Heart right ventricle (tissue), 16 donors: ENCODE measurements at places on chromosomes 5 and 9. TPM values are rescaled to one million over a fixed set of nuclear protein-coding genes. Genes with fewer than 3 reads are reported as not detected.

The PDLIM4 gene
- 2.1 TPM for total RNA-seq

The MED27 gene
- total RNA-seq = 18.5 TPM

The C6 gene
- total RNA-seq = 53.3 TPM

The IL13 gene
- total RNA-seq = not detected

- no peak for DNase-seq
These were observed 113.8 kb downstream of the MSX2 start for GRCh38 chr5:174837919-174838902.

GRCh38 chr9:117156144-117156688, 258.6 kb downstream of the ASTN2 start:
- no peak for DNase-seq

DNA sequence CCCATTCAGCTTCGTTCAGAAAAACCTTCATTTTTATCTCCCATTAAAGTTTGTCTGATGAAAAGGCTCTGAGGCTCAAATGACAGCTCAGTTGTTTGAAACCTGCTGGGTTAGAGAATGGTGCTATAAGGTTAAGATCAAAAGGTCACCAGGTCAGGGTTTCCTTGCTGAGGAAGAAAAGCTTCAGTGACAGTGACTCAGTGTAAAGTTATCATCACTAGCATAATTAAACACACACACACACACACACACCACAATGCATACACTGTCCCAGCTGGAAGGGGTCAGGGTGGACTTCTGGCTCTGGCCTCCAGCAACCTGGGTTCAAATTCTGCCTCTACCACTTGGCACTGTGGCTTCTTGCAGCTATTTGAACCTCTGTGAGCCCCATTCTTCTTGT, 281.1 kb downstream of the DOCK8 start:
- no peak for DNase-seq

- DNase-seq = no peak
These were observed 6.4 kb upstream of the SNX30 start for GRCh38 chr9:112744177-112744576.

DNA sequence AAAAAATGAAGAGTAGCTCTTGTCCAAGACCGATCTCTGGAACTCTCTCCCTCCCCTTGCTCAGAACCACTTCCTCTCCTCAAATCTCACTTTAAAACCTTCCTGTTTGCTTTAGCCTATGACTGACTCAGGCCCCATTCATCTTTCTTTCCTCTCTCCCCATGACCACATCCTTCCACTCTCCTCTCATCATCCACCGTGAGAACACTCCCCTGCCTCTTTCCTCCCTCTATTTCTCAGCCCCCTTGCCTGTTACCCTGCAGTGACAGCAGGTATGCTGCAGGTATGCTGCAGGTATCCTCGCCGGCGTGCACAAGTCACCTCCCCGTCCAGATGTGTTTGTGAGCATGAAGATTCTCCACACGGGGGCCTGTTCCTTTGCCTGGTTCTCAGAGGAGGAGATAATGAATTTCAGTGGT, 505.3 kb downstream of the CCDC171 start:
- DNase-seq = no peak

DNA sequence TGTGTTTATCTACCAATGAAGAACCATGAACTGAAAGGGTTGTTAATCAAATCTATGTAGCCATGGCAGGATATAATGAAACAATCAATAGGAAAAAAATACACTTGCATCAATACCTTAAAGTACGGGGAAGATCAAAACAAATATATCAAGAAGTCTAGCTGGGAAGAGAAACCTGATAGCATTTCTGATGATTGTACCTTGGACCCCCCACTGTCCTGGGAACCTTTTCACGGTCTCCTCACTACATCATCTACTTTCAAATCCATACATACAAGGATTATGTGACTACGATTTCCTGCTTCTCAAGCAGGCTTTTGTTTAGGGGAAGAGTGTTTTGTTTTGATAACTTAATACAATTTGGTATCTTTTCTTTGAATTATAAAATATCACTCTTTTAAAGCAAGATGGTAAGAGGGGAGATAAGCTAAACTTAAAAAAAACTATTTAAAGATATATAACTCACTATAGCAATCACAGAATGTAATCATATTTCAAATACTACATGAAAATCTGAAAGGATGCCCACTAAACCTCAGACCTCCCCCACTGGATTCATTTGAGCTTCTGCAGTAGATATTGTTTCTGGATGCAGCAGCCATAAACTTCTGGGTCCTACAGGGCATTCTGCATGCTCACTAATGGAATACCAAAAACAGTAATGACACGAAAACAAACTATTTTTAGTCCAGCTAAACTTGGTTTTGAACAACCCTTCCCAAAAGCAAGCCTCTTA, 8.0 kb downstream of the EBF1 start:
- no peak for DNase-seq

GRCh38 chr9:133888809-133889491, 103.2 kb downstream of the VAV2 start:
- DNase-seq = no peak

DNA sequence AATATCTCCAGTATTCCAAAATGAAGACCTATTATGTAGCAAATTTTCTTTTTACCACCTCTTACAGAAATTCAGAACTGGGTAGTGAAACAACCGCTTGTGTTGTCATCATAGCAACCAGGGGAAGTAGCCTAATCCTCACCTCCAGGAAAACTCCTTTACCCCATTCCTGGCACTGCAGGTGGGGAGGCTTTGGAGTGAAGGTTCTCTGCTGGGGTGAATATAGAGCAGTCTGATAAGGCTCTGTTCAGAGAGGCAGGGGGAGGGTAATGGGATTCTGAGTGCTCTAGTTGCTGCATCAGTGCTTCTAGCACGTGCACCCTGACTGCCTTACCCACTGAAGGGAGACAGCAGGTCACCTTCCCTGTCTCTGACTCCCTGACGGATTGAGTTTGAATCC, 116.2 kb downstream of the MAN2A1 start:
- no peak for DNase-seq

DNA sequence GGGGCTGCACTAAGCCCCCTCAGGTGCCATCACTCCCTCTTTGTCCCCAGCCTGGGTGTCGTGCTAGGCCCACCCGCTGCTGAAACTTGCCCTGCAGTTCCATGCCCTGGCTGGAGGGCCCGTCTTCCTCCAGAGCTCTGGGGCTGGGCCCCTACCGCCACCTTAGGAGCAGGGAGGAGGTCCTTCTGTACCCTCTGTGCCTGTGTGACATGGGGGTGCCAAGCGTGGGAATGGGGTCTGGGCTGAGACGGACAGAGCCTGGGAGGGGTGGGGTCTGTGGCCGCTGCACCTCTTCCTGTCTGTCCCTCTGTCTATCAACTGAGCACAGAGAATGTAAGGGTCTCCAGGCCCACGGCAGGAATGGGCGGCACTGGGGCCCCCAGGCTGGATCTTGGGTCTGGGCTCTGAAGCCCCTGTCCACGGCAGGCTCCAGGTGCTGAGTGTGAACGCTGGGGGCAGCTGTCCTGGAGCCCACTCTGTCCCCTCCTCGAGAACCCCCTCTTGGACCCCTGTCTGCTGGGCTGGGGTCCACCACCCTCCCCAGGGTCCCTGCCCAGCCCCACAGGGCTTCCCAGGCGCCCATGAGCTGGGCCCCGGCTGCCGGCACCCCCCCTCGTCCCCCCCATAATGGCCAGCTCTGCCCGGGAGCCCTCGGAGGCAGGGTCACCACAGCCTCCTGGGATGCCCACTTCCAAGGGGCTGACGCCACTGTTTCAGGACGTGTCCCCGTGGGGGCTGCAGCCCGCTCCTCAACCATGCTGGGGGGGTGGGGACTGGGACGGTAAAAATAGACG, 15.8 kb upstream of the NRARP start:
- DNase-seq = no peak

DNA sequence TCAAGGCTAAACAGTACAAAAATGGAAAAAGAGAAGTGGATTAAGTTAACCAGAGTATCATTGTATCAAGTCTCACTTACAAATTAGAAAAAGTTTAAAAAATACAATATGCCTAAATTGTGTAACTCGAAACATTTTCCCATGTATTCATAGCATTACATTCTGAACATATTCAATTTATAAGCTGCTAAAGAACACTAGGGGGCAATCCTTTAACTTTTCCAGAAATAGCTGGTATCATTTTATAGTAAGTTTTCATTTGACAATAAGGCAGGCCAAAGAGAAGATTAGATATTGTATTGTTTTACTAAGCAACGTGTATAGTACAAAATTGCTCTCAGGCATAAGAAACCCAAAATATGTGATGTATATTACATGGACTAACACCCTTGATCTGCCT, 234.6 kb downstream of the ADGRV1 start:
- DNase-seq = no peak

DNA sequence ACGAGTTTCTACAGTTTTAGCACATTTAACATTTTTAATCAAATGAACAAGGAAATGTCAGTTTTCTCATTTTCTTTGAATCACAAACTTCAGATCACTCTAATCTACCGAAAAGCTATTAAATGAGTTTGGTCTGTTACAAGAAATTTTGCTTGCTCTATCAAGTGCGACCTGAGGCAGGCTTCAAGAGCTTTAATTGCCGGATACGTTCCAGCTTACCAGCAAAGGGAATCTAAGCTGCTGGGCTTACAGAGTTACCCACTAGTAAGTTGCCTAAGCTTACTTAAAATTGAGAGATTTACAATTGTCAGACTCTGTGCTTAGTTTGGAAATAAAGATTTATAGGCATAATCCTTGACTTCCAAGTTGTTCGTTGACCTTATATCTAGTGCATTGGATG, 10.6 kb downstream of the SCGB3A1 start:
- DNase-seq = no peak
